AG09319 (cell line): ENCODE measurements at places on chromosomes 7 and 10.

DNA sequence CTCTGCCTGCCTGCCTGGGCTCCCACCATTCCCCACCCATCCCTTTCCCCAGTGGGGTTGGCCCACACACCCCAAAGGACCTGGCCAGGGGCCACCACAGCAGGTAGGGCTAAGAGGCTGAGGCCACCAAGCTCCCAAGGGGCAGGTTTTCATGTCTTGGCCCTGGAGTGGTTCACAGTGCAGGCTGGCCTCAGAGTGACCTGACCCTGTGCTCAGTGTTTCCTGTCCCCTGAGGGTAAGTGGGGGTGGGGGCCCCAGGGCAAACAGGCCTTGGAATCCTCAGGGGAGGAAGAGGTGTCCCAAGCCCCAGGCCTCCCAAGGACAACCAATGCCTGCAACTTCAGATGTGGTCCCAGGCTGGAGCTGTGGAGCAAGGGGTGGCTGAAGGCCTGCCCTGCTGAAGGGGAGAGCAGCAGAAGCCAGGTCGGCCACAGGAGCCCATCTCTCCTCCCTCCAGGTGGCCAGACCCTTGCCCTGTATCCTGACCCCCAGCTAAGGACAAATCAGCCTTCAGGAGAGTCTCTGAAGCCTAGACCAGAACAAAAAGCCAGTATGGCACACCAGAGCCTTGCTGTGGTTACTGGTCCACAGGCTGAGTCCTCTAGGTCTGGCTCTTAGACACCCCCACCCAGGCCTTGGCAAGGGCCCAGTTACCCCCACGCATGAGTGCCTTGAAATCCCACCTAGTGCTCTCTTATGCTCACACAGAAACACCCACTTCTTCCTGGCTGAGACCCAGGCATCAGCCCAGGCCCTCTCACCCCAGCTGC lies 27.6 kb downstream of the POLL start:
- DNase-seq: no peak

DNA sequence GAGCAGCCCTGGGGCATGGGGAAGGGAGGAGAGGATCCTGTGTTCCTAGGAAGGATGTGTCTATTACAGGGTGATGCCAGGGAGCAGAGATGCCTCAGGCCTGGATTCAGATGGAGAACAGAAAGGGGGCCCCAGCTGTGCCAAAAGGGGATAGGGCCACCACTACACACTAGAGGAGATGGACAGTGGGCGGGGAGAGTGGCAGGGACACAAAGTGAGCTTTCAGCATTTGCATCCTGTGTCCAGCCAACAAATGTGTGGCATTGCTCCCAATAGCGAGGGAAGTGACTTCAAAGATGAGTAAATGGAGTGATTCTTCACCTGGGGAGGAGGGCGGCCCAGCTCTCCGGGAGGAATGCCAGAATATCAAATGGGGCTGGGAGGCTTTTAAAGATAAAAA lies 64.9 kb upstream of the WAPL start:
- no peak for DNase-seq

DNA sequence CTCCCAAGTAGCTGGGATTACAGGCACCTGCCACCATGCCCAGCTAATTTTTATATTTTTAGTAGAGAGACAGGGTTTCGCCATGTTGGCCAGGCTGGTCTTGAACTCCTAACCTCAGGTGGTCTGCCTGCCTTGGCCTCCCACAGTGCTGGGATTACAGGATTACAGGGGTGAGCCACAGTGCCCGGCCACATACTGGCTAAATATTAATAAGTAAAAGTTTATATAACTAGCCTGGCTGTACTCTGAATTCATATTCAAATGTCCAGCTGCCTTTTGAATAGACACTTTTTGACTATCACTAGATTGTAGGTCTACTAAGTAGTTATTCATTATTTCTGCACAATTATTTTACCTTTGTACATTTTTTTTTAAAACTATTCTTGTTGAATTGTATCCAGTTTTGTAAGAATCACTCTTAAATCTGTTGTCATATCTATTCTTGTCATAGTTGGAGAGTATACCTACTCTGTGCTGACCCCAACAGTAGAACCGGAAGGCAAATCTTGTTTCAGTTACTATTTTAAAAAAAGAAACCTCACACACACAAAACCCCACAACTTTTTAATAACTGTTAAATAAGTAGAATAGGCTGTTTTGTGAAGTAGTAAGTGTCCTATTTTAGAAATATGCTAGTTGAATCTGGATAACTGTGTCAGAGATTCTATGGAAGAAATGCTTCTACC lies 29.6 kb downstream of the MINPP1 start:
- no peak for DNase-seq

DNA sequence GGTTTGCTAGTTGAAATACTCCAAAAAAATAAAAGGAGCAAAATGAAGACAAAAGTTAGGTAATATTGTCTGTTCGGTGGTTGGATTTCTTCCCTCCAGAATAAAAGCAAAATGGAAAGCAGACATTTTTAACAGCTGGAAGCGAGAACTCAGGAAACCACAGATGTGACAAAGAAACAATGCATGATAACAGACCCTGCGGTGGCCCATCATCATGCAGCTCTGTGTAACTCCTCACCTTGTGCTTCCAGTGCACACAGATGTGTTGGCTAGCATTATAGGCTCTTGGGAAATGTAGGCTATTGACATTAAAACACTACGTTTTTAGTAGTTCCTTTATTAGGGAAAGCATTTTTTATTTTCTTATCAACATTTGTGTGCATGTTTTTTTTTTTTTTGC lies 53.9 kb upstream of the ARL4A start:
- no peak for DNase-seq

DNA sequence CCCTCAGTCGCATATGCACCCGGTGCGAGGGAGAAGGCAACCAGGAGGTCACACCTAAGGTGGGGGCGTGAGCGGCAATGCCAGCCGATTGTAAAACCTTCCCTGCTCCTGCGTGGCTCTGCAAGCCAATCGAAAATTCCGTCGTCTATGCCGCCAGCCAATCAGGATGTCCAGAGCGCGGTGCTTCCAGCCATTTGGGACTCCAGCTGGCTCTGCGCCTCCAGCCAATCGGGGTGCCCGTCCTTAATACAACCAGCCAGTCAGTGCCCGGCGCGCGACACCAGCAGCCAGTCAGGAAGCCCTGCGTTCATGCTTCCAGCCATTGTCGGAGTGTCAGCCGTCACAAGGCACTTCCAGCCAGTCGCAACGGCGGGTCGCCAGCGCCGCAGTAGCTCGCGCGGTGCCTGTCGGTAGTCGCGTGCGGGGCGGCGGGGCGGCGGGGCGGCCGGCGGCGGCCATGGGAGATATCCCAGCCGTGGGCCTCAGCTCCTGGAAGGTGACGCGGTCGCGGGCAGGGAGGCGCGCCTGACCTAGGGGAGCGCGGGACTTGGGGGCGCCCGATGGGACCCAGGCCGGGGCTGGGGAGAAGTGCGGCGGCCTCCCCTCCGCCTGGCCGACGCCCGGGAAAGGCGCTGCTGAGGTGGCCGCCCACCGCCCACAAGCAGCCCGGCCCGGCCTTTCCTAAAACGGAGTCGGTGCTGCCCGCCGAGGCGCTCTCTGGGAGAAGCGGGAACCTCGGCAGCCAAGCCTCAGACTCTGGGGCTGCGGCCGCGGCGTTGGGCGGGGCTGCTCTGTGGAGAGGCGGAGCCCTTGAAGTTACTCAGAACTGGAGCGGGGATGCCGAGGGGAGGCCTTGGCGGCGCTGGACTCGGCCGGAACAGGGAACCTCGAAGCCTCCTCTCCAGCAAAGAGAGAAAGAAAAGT lies at the start of gene AKR1E2:
Gene AKR1E2 (plus strand): TSS at position 340 of the 924 bp plus-strand sequence. CDS start 118 bp downstream, at position 458.
- peak; percentile 86 for DNase-seq

DNA sequence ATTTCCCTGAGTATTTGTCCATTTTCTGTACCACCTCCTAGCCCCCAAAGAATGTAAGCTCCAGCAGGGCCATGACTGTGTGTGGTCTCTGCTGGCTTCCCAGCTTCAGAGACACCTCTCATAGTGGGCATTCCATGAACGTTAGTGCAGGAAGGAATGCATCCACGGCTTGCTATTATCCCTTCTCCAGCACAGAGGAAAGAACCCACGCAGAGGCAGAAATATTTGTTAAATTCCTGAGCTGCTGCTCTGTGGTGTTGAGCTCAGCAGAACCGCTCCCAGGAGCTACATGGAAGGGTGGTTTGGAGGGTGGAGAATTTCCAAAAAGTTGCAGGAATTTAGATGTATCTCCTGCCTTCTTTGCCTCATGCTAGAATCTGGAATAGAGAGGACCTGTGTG lies 275.2 kb downstream of the POU6F2 start:
- no peak for DNase-seq

DNA sequence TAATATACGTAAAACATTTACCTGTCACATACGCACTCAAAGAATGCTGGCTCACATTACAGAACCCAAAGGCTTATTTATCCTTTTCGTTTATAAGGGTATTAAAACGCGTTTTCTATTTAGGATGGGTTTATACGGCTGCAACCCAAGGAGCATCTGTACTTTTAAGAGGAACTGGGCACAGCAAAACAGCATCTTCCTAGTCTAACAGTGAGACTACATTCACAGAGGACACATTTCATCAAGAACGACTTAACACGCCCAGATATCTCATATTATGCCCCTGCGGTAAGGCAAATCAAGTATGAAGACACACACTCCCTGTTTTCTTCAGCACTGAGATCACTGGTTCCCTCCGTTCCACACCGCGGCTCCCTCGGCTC lies 533 bp upstream of the DMTF1 start:
- no peak for DNase-seq
